ENCODE measurements at places on chromosomes 5 and 9.
A peak's percentile ranks its signal among the peaks of the same experiment; 100 is the strongest.

DNA sequence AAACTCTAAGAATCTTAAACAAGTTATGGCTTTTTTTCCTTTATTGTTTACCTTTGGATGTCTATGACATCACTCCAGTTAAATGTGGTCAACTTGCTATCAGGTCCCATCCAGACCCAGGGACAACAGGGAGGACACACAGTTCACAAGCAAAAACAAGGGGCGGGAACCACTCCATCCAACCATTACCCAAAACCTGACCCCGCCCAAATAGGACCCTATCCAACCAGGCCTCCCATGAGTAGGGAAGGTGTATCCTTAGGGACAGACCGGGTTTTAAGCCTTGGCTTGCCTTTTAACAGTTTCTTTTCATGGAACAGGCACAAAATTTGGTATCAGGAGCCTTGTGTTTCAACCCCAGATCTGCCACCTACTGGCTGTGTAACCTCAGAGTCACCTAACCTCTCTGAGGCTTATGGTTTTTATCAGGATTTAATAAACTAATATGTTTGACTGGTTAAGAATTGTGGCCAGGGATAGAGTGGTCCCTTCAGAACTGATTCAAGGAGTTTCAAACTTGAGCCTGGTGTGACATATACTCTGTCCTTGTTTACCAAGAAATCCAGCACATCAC is 127.7 kb upstream of the RAD23B start:
- H3K27me3 ChIP-seq: no peaks in the 10 kb centered on the region
- no peak overlapping the region for H3K4me3 ChIP-seq
- no peaks in the 10 kb centered on the region for H3K4me1 ChIP-seq
- H3K36me3 ChIP-seq: no peaks in the 10 kb centered on the region

GRCh38 chr9:35907711-35908503 is 1.4 kb upstream of the SPAAR start:
- peaks cover 2% of the 10 kb centered on the region for H3K27me3 ChIP-seq
- H3K4me3 ChIP-seq: no peak overlapping the region
- no peak for DNase-seq
- H3K4me1 ChIP-seq: peaks cover 32% of the 10 kb centered on the region
- H3K36me3 ChIP-seq: no peaks in the 10 kb centered on the region

DNA sequence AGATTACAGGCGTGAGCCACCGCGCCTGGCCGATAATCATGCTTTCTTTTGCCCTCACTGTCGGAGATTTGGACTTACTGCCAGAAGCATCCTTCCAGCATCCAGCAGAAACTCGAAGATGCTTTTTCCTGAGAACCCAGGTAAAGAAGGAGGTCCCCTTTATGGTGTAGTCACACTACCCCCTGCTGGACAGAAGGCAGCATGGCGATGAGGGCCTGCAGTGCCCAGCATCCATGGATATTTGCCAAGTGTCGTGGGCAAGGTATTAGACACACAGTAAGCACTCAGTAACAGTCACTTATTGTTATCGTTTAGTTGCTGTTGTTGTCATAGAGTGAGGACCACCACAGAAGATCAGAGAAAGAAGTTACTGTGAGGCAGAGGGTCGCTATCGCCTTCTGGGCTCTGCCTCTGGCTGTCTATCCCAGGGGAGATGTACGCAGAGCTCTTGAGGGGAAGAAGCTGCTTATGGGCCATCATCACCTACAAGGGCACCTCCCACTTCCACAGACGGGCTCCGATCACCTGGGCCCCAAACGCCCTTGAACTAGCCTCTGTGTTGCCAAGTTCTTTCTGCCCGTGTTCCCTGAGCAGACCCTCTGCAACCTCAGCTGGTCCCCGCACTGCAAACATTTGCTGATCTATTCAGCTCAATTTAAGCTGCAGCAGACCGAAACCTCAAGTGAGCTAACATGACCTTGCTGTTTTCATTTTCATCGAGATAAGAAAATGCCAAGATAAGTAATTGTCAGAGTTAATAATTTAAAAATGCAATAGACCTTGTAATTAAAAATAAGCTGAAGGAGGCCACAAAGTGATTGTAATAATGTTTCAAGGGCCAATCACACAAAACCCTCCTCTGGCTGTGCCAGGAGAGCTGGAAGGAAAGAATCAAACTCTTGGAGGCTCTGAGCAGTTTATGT is 23.9 kb downstream of the C5orf15 start:
- no peak overlapping the region for H3K27ac ChIP-seq
- H3K36me3 ChIP-seq: no peaks in the 10 kb centered on the region
- no peak overlapping the region for H3K4me3 ChIP-seq
- no peak for DNase-seq

GRCh38 chr9:98230789-98231188 is 24.7 kb downstream of the TBC1D2 start:
- H3K36me3 ChIP-seq: peaks cover 8% of the 10 kb centered on the region
- H3K27me3 ChIP-seq: no peaks in the 10 kb centered on the region
- DNase-seq: no peak
- no peak overlapping the region for H3K4me3 ChIP-seq
- no peaks in the 10 kb centered on the region for H3K4me1 ChIP-seq
- H3K27ac ChIP-seq: no peak overlapping the region

- H3K4me3 ChIP-seq: no peak within 1 kb of the TSS
- no peaks in the 10 kb centered on the region for H3K36me3 ChIP-seq
- H3K27ac ChIP-seq: no peak within 1 kb of the TSS
- no peaks in the 10 kb centered on the region for H3K4me1 ChIP-seq
- H3K27me3 ChIP-seq: peaks cover 1% of the 10 kb centered on the region
- no peak for DNase-seq
These were observed at the start of gene C5orf46 for GRCh38 chr5:147906326-147907095. C5orf46 (minus strand) TSS chr5:147906538; CDS start chr5:147906501, 37 bp downstream.

GRCh38 chr9:135321580-135321979 is 158.0 kb upstream of the PPP1R26 start:
- no peak overlapping the region for H3K4me3 ChIP-seq
- H3K27me3 ChIP-seq: peaks cover 3% of the 10 kb centered on the region
- DNase-seq: no peak
- H3K36me3 ChIP-seq: no peaks in the 10 kb centered on the region

DNA sequence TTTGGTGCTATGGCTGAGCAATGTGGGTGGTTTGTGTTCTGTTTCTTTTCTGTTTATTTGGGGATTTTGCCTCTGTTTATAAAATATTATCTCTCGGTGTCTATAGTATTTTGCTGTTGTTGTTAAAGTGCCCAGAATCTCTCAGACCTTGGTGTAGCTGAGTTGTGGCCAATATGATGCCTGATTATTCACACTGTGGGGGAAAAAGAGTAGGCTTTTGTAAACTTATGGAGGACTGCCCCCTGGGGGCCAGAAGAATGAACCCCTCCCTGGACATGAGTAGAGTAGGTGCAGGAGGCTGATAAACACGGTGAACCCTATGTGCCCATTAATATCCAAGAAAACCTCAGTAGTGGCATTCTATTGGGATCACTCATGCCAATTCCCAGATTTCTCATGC is 49.0 kb upstream of the DPYSL3 start:
- no peaks in the 10 kb centered on the region for H3K4me1 ChIP-seq
- H3K36me3 ChIP-seq: no peaks in the 10 kb centered on the region
- DNase-seq: no peak
- no peak overlapping the region for H3K4me3 ChIP-seq
- no peak overlapping the region for H3K27ac ChIP-seq

DNA sequence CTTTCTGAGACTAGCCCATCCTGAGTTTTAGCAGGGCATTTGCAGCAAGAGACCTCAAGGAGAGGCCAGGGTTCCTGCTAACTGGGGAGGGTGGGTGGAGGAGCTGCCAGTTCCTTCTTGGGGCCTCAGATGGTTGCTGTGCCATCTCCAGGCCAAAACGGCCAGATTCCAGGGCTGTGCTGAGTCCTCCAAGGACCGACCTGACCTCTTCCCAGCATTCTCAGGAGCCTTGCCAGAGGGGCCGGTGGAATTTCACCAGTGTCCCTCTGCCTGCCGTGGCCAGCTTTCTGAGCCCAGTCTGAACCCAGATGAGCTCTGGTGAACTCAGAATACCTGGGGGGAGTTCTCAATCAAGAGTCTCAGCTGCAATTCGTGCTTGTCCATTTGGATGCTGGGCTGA is 54.3 kb downstream of the TSTD2 start:
- no peak overlapping the region for H3K27ac ChIP-seq
- H3K27me3 ChIP-seq: peaks cover 2% of the 10 kb centered on the region
- H3K4me1 ChIP-seq: peaks cover 9% of the 10 kb centered on the region
- H3K36me3 ChIP-seq: no peaks in the 10 kb centered on the region
- H3K4me3 ChIP-seq: no peak overlapping the region

GRCh38 chr5:55234121-55234700 is 803 bp upstream of the CCNO start:
- H3K27ac ChIP-seq: peak overlapping the region; percentile 61
- H3K27me3 ChIP-seq: peaks cover 78% of the 10 kb centered on the region
- DNase-seq: no peak
- H3K4me3 ChIP-seq: peak overlapping the region; percentile 82
- peaks cover 42% of the 10 kb centered on the region for H3K4me1 ChIP-seq
- H3K36me3 ChIP-seq: no peaks in the 10 kb centered on the region

GRCh38 chr5:55714749-55715148 is 2.6 kb upstream of the SLC38A9 start:
- no peak for DNase-seq
- H3K4me3 ChIP-seq: no peak overlapping the region
- no peak overlapping the region for H3K27ac ChIP-seq
- H3K4me1 ChIP-seq: peaks cover 19% of the 10 kb centered on the region
- no peaks in the 10 kb centered on the region for H3K27me3 ChIP-seq

DNA sequence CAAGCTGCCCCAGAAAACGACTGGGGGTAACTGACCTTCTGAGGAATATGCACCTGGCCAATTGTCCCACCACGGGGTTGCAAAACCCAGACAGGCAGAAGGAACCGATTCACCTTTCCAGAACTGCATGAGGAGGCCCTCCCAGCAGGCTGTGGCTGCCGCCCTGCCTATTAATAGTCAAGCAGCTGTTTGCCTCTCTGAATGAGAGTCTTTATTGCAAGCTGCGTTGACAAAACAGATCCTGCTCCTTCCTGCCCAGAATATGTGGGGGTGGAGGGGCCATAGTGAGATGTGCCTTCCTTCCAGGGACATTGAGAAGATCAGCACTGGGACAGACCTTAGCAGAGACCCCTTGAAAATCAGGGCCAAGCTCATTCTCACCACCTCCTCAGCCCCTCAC is 18.3 kb upstream of the TCOF1 start:
- H3K27me3 ChIP-seq: peaks cover 16% of the 10 kb centered on the region
- DNase-seq: no peak
- H3K36me3 ChIP-seq: no peaks in the 10 kb centered on the region
- peaks cover 19% of the 10 kb centered on the region for H3K4me1 ChIP-seq
- H3K27ac ChIP-seq: no peak overlapping the region
- H3K4me3 ChIP-seq: no peak overlapping the region

GRCh38 chr5:157820593-157821252 is 38.2 kb downstream of the CLINT1 start:
- no peak overlapping the region for H3K4me3 ChIP-seq
- no peak overlapping the region for H3K27ac ChIP-seq
- no peaks in the 10 kb centered on the region for H3K27me3 ChIP-seq
- peaks cover 6% of the 10 kb centered on the region for H3K36me3 ChIP-seq

GRCh38 chr9:14350754-14351153 is 36.8 kb upstream of the NFIB start:
- no peak overlapping the region for H3K4me3 ChIP-seq
- no peaks in the 10 kb centered on the region for H3K36me3 ChIP-seq
- peaks cover 7% of the 10 kb centered on the region for H3K4me1 ChIP-seq
- peaks cover 53% of the 10 kb centered on the region for H3K27me3 ChIP-seq
- no peak for DNase-seq

DNA sequence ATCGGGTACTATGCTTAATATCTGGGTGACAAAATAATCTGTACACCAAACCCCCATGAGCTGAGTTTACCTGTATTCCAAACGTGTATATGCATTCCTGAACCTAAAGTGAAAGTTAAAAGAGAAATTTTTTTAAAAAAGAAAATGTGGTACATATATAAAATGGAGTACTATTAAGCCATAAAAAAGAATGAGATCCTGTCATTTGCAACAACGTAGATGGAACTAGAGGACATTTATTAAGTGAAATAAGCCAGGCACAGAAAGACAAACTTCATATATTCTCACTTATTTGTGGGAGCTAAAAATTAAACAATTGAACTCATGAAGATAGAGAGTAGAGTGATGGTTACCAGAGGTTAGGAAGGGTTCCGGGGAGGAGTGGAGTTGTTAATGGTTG is 44.8 kb downstream of the NDUFAF2 start:
- H3K27me3 ChIP-seq: no peaks in the 10 kb centered on the region
- peaks cover 12% of the 10 kb centered on the region for H3K36me3 ChIP-seq
- H3K27ac ChIP-seq: no peak overlapping the region
- no peak overlapping the region for H3K4me3 ChIP-seq

DNA sequence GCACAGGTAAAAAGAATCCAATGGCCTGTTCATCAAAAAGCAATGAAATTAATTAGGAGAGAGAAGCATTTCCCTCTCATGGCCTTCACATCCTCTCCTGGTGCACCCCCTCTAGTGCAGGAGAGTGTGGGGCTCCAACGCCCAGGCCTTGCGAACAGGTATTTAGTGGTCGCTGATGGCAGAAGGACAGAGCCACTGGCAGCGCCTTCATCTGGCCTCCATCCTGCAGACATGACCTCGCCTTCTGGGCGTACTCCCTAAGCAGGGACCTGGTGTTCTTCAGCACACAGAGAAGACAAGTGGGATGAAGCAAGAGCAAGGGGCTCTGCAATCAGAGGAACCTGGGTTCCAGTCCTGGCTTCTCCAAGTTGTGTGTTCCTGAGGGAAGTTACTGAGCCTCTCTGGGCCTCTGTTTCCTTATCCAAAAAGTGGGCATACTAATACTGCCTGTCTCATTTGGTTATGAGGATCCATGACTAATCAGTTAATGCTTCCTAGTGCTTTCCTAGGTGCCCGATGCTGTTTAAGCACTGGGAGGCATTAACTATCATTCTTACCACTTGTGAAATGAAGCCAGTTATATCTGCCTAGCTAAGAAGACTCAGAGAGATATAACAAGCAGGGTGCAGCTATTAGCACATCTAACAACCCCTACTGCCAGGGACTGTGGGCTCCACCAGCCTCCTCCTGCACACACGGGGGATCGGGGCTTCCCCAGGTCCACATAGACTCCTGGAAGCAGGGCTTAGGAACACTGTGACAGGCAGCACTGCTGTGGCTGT is 77.3 kb downstream of the SEMA4D start:
- H3K4me3 ChIP-seq: peak overlapping the region; percentile 83
- no peak for DNase-seq
- peaks cover 70% of the 10 kb centered on the region for H3K36me3 ChIP-seq

DNA sequence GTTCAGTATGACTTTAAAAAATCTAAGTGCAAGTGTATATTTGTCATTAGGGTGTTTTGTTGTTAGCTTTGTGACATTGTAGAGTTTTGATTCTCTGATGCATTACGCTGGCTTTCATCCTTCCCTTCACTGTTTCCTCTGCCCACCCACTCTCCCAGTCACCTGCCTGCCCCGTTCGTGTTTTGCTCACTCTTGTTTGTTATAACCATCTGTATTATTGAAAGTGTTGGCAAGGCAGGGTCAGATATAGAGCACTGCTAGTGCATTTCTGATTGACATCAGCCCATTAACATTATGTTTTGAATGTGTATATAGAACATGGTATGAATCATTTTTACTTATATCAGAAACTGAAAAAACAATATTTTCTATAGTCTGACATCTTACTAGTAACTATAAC is 27.3 kb downstream of the SCGB3A1 start:
- no peak overlapping the region for H3K4me3 ChIP-seq
- no peaks in the 10 kb centered on the region for H3K27me3 ChIP-seq
- H3K36me3 ChIP-seq: peaks cover 45% of the 10 kb centered on the region
- DNase-seq: no peak
- H3K27ac ChIP-seq: no peak overlapping the region
- H3K4me1 ChIP-seq: peaks cover 22% of the 10 kb centered on the region

Measured in activated T-helper 1 cell treated with anti-CD3 and anti-CD28 coated beads, Interleukin-12 subunit alpha, Interleukin-12 subunit beta, Interleukin-2, Interleukin-4 antibody, amounts not matched to agents 30 ng/mL and 10 ng/mL and 1 ng/mL, durations not matched to agents 14 hours and 24 hours and 36 hours (primary cell).